ENCODE measurements at places on chromosomes 6 and 20.
A peak's percentile ranks its signal among the peaks of the same experiment; 100 is the strongest.

- DNase-seq = no peak
Measured at GRCh38 chr20:52473186-52473585, 281.6 kb upstream of the ZFP64 start.

- DNase-seq = peak; percentile 8
Measured at GRCh38 chr20:7161690-7162089, 394.2 kb downstream of the BMP2 start.

DNA sequence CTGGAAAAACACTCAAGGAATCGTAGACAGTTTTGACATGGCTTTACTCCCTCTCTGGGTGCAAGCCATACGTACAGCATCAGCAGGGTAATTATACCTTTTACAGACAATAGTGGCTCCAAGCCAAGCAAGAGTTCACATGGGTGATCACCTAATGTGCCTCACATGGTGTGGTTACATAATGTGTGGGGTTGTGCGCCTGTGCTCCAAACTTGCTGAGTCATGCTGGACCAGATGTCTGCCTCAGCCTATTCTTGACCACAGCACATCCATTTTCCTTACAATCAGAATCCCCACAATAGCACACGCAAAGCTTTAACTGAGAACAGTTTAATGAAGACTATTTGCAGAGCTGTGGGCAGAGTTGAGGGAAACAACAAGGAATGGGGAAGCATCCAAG is 74.5 kb downstream of the ALDH8A1 start:
- DNase-seq = no peak

DNA sequence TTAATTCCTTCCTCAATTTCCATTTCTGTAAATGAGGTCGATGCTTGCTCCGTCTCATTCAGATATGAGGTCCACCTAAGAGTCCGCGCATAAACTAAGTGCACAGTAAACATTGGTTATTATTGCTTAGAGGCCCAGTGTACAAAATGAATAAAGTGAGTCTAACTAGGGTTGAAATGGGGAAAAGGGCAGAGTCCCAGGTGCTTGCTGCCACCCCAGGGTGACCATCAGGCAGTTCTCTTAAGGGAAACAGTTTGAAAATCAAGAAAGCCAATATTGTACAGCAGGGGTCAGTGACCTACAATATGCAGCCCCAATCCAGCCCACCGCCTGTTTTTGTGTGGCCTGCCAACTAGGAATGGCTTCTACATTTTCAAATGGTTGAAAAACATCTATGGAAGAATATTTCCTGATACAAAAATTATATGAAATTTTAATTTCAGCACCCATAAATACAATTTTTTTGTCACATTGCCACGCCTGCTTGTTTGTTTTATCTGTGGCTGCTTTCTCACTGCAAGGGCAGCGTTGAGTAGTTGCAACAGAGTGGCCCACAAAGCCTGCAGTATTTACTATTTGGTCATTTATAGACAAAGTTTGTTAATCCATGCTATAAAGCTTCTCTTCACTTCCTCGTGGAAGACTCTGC is 43.3 kb downstream of the SLC13A3 start:
- no peak for DNase-seq

- DNase-seq = no peak
Measured at GRCh38 chr6:35321091-35321490, 21.3 kb upstream of the PPARD start.

- DNase-seq = peak; percentile 85
Measured at GRCh38 chr20:57223648-57224489, 42.6 kb downstream of the BMP7 start.

- DNase-seq = peak; percentile 85
Measured at GRCh38 chr6:15330174-15330944, 84.5 kb downstream of the JARID2 start.

DNA sequence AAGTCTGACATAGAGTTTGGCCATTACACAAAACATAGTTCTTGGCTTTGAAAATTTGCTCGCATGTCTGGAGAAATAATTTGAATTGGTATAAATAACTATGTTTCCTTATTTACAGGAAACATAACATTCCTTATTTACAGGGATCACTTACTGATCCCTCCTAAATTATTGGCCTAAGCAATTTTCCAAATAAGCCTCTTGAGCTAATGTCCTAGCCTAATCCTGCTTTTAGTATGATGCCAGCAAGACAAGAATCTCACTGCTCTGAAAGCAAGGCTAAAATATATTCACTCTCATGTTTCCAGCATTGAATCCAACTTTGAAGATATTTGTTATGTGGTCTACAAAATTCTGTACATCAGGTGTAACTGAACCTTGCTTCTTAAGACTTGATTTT is 4.1 kb upstream of the TBC1D32 start:
- DNase-seq = no peak

GRCh38 chr6:36577301-36577700 is 16.9 kb upstream of the SRSF3 start:
- peak; percentile 93 for DNase-seq

DNA sequence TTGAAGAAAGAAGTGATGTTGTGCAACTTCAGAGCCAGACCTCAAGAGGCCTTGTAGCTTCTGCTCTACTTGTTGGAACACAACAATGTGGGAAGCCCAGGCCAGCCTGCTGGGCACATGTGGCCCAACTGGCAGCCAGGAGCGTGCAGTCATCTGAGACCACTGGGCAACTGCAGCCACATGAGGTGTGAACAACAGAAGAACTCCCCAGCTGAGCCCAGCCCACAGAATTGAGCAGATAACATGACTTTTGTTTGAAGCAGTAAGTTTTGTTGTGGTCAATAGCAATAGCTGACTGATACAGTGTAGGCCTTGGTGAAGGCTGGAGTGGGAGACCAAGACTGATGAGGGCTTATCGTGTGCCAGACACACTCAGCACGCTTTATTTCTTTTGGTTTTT is 8.6 kb upstream of the ADAM33 start:
- DNase-seq = no peak

DNA sequence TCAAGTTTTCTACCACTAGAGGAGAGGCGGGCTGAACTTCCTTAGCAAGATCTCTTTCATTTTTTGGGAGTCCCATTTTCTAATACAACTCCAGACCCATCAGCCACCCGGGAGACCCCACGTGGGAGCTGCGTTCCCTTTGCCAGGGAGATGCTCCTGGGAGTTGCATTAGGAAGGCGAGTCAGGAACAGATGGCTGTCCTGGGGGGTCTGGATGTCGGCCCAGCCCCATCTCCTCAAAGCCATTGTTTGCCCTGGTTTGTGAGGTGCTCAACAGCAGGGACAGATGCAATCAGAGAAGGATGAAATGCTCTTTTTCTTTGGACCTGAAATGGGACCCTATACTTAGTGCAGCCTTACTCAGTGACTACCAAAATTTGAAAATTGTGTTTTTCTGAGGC is 39.4 kb downstream of the CARMIL1 start:
- DNase-seq = no peak

- DNase-seq = peak; percentile 46
Measured at GRCh38 chr6:32189069-32189741, 797 bp downstream of the PBX2 start.

GRCh38 chr20:7147220-7147601 is 379.7 kb downstream of the BMP2 start:
- DNase-seq = no peak
